ENCODE measurements at places on chromosomes 2 and 18. TPM values are rescaled to one million over a fixed set of nuclear protein-coding genes. Genes with fewer than 3 reads are reported as not detected.

DNA sequence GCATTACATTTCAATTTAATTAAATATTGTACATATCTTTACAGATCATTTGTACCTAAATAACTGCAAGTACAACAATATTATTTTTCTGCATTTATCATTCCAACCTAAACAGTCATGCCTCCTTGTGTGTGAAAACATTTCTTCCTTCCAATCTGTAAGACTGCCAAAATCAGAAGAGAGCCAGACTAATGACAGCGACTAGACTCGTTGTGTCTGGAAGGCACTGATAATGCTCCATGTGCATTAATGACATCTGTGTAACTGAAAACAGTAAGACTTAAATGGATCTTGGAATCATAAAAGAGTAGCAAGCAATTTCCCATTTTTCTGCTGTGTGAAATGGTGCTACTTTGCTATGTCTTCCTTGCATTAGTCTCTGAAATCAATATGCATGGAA lies 278.0 kb upstream of the DSEL start:
- no peaks in the 10 kb centered on the region for H3K4me1 ChIP-seq
- DNase-seq = no peak
- H3K36me3 ChIP-seq = no peaks in the 10 kb centered on the region
- H3K4me3 ChIP-seq = no peak overlapping the region

- DNase-seq = no peak
- no peaks in the 10 kb centered on the region for H3K27me3 ChIP-seq
- peak overlapping the region; percentile 2 for H3K4me3 ChIP-seq
- peak overlapping the region; percentile 100 for H3K27ac ChIP-seq
- H3K4me1 ChIP-seq = peaks cover 22% of the 10 kb centered on the region
Observed at GRCh38 chr18:9140381-9140780, 3.8 kb downstream of the ANKRD12 start.

- no peak for DNase-seq
- H3K27ac ChIP-seq = no peak overlapping the region
- H3K27me3 ChIP-seq = no peaks in the 10 kb centered on the region
- no peak overlapping the region for H3K4me3 ChIP-seq
- H3K36me3 ChIP-seq = no peaks in the 10 kb centered on the region
Observed at GRCh38 chr2:181203916-181204315, 223.5 kb downstream of the UBE2E3 start.

DNA sequence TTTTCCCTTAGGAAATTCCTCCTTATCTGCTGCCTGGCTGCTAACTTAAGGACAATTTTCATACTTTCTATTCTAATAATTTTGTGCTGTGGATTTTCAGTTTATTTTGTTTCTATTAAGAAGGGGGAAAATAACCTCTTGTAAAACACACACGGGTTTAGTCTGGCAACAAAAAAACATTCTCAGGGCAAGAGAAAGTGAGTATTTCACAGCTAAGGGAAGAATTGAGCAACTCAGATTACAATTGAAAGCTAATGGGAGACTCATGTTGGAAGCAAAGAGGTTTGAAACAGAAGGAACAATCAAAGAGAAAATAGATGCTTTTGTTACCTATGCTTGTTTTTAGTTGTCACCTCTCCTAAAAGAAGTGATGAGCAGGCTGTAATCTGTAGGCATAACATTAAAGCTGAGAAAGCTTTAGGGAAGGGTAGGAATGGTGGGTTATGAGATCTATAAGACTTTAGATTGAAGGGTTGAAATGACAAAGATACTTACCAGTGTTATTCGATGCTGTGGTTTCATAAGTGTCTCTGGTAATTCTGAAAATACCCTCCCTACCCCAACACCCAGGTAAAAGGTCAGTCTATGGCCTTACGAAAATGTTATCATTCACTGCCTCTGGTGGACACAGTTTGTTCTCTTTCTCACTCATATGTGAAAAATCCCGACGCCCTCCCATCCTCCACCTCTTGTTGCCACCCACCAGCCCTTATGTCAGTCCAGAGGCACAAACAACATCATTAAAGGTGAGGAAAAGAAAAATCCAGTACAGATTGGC lies 510.9 kb downstream of the TXNL1 start:
- DNase-seq = no peak
- H3K27ac ChIP-seq = no peak overlapping the region

DNA sequence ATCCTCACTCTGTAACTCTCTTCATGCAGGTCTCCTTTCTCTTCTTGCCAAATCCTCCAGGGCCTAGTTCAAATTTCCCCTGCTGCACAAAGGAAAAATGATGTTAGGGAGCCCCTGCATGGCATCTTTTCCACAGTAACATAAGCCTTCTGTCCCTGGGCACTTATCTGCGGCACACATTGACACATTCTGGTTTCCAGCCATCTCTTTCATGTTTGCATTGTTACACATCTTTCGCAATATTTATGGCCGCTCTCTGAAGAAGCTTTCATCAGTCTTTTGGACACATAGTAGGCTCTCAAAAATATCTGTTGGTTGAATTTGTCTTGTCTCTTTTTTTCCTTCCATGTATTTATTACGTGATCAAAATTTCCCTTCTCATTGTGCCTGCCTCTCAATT lies 1806.1 kb upstream of the PIK3C3 start:
- no peak overlapping the region for H3K27ac ChIP-seq
- H3K36me3 ChIP-seq = no peaks in the 10 kb centered on the region
- no peaks in the 10 kb centered on the region for H3K4me1 ChIP-seq
- no peaks in the 10 kb centered on the region for H3K27me3 ChIP-seq
- no peak for DNase-seq
- no peak overlapping the region for H3K4me3 ChIP-seq

- H3K27me3 ChIP-seq = no peaks in the 10 kb centered on the region
- no peaks in the 10 kb centered on the region for H3K36me3 ChIP-seq
- H3K27ac ChIP-seq = peak overlapping the region; percentile 52
- no peak for DNase-seq
Observed at GRCh38 chr2:99879481-99879880, 262.9 kb downstream of the AFF3 start.

DNA sequence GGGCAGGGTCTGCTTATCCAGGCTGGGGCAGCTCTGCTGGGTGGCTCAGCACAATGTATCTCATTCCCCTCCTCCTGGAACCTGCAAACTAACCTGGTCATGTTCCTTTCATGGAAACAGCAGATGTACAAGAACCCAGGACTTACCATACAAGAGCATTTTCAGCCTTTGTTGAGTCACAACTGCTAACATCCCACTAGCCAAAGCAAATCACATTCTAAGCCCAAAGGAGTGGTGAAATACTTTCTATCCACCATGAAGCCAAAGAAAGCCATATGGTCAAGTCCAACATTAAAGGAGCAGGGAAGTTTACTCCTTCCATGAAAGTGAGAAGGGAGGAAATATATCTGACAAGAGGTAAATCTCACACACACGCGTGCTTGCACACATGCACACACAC lies 163.0 kb downstream of the IRS1 start:
- no peak for DNase-seq
- H3K4me3 ChIP-seq = no peak overlapping the region
- no peaks in the 10 kb centered on the region for H3K36me3 ChIP-seq
- H3K4me1 ChIP-seq = no peaks in the 10 kb centered on the region
- H3K27me3 ChIP-seq = no peaks in the 10 kb centered on the region
- no peak overlapping the region for H3K27ac ChIP-seq

DNA sequence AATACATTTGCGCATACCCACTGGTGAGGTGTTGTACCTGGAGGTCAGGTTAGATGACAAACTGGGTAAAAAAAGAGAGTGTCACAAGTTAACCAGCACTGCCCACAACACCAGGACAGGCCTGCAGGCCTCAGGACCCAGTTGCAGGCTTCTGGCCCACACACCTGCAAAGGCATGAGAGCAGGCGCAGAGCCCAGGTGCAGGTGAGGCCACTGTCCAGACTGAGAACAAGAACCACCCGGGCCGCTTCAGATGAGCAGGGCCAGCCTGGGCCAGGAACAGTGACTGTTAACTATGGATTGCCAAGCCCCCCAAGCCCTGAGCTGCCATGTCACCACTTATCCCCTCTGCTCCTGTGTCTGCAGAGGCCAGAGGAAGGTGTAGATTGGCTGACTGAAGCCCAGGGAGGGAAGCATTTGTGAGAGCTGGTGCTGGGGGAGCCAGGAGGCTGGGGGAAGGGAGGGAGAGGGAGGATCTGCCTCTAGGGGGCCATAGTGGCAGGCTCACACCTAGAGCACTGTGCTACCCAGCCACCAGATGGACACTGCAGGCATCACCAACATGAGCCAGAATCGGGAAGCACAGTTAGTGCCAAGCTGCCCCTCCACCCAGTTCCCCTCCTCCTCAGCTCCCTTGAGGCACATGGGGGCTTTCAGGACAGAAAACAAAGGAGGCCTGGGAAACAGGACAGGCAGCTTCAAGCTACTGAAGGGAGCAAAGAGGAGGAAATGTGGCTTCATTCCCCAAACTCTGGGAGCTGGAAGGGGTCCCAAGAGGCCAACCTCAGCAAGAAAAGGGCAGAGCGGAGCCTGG lies 35.4 kb downstream of the SFXN5 start:
- H3K4me3 ChIP-seq = no peak overlapping the region
- H3K27ac ChIP-seq = no peak overlapping the region
- H3K27me3 ChIP-seq = no peaks in the 10 kb centered on the region
- H3K4me1 ChIP-seq = no peaks in the 10 kb centered on the region
- DNase-seq = no peak
- H3K36me3 ChIP-seq = no peaks in the 10 kb centered on the region

RBBP8 gene
- total RNA-seq = 43.0 TPM

RTKN gene
- total RNA-seq = 14.1 TPM
